ENCODE measurements at places on chromosomes 1 and 21. TPM values are rescaled to one million over a fixed set of nuclear protein-coding genes. Genes with fewer than 3 reads are reported as not detected.

OR2T2 gene
- total RNA-seq, result not detected

IVL gene
- total RNA-seq, result not detected

UTS2 gene
- 11.0 TPM for total RNA-seq

UBXN10 gene
- 9.8 TPM for total RNA-seq

LYPD8 gene
- total RNA-seq, result not detected

Measured in spinal cord (tissue), 10 donors.